SK-N-MC (cell line): ENCODE measurements at places on chromosomes 5 and 9.

GRCh38 chr9:38066914-38067858 is 1.8 kb downstream of the SHB start:
- no peak for DNase-seq

- DNase-seq: no peak
Measured at GRCh38 chr9:14271093-14271673, 42.8 kb downstream of the NFIB start.

DNA sequence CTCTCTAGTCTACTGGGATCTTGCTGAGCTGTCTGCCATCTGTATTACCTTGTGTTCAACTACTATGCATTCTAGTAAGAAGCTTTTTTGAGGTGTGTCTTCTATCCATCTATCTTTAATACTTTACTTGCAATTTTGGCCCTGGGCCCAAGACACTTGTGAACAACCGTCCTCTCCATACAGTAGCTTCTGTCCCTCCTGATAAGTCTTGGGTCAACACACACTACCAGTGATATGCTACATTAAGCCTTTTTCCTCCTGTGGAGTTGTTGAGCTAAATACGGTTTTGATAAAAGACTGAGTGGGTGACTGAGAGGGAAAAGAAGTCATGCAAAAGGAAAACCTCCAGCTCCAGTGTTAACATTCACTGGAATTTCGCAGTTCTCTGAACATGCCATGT is 133.3 kb upstream of the PCA3 start:
- no peak for DNase-seq

GRCh38 chr9:32427111-32427873 is 42.8 kb downstream of the ACO1 start:
- DNase-seq: no peak

DNA sequence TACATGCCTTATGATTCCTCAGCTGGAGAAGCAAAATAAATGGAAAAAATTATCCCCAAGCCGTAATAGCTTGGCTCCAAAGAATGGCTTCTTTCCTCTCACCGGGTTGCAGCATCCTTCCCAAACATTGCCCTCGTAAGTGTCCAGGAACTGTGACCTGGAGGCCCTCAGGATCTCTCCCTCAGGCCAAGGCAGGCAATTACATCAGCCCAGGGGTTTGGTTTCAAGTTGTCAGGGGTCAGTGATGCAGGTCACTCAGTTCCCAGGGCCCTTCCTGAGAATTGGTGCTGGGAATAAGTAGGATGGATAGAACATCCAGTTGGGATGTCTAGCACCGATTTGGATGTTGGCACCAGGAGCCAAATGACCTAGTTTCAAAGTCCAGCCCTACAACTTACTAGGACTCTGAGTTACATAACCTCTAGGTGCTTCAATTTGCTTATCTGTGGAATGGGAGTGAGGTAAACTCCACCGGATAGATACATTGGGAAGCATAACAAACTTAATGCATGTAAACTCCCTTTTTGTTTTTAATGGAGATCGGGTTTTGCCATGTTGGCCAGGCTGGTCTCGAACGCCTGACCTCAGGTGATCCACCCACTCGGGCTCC is 133.5 kb upstream of the DAP start:
- no peak for DNase-seq

DNA sequence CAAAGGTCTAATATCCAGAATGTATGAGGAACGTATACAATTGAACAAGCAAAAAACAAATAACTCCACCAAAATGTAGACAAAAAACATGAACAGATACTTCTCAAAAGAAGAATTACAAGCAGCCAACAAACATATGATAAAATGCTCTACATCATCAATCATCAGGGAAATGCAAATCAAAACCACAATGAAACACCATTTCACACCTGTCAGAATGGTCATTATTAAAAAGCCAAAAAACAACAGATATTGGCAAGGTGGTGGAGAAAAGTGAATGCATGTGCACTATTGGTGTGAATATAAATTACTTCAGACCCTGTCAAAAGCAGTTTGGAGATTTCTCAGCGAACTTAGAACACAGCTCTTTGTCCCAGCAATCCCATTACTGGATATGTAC is 313.8 kb downstream of the ARRDC3 start:
- DNase-seq: no peak

DNA sequence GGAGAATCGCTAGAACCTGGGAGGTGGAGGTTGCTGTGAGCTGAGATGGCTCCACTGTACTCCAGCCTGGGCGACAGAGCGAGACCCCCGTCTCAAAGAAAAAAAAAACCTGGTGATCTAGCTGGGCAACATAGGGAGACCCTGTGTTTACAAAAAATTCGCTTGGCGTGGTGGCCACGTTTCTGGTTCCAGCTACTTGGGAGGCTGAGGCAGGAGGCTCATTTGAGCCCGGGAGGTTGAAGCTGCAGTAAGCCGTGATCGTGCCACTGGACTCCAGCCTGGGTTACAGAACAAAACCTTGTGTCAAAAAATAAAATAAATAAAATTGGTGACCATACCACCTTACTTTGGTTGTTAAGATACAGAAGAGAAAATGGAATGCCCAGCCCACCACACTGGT is 1.8 kb upstream of the HNRNPAB start:
- no peak for DNase-seq
